Renal pelvis (tissue), 12 donors: ENCODE measurements at places on chromosomes 7 and 10. TPM values are rescaled to one million over a fixed set of nuclear protein-coding genes. Genes with fewer than 3 reads are reported as not detected.

- no peak for DNase-seq
These were observed 46.8 kb downstream of the CDC14C start for GRCh38 chr7:48971173-48971572.

DNA sequence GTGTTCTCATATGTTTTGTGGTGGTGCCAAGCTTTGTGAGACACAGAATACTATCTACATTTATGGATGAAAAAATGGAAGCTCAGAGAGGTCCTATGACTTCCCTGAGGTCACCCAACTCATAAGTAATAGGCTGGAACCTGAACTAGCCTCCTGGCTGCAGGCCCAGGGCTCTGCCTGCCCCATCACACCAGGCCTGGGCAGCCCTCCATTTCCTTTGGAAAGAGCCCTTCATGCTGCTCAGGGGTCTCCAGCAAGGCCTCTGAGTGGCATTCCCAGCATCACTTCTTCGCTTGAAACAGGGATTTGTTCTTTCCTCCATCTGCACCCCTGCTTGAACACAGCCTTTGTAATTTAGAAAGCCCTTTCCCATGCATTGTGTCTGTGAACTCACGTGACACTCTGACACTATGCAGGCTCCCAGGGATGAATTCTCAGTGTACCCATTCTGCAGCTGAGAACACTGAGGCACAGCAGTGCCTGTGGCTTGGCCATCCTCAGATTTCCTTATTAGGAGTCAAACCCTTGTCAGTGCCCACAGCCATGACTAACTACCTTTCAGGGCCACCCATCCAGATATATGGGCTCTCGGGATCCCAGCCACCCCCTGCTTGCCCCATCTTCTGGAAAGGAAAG lies 127.8 kb upstream of the PPIF start:
- DNase-seq = no peak

DNA sequence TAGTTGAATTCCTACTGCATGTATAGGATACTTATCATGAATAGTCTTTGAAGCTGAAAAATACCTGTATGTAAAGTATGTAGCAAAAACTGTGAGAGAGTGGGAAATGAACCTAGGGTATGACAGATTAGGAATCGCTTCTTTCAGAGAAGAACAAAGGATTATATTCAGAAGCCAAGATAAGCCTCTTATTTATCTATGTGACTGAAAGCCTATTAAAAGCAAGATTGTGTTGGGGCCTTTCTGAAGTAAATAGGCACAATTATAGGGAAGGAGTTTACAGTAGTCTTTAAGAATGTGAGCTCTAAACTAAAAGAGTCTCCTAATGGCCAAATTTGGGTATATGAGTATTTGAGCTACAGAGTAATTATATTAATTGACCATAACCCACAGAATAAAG lies 102.1 kb downstream of the MTERF1 start:
- DNase-seq = no peak

DNA sequence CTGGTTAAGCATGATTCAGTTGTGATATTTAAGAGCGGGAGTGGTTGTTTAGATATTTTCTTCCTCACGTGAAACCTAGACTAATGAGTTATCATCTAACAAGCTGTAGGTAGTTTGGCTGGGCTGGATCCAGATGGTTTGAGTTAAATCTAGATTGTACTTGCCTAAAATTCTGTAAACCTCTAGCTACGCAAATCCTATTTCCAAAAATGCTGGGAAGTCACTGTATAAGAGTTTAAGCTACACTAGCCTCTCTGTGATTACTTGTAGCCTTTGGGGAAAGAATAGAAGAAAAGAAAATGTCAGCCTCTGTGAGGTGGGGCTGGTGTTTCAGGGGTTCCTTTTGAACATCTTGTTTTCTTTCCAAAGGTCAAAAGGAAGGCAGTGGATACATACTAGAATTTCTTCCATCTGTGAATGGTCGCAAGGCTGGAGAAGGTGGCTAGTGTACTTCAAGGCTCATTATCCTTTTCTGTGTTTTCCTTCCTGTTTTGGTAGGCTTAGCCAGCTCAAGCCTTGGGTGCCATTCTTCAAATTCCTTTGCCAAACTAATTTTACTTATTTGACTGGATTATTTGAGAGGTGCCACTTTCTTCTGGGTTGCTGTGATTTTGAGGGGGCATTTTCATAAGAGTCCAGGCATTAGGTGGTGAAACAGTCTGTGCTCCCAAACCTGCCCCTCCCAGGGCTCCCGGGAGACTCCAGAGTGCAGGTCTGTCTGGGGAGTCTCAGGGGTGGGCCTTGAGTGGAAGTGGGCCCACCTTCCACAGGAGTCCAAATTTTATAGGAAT lies 5.2 kb upstream of the EN2 start:
- no peak for DNase-seq

GRCh38 chr10:77357611-77358310 lies 279.8 kb downstream of the KCNMA1 start:
- no peak for DNase-seq

DNA sequence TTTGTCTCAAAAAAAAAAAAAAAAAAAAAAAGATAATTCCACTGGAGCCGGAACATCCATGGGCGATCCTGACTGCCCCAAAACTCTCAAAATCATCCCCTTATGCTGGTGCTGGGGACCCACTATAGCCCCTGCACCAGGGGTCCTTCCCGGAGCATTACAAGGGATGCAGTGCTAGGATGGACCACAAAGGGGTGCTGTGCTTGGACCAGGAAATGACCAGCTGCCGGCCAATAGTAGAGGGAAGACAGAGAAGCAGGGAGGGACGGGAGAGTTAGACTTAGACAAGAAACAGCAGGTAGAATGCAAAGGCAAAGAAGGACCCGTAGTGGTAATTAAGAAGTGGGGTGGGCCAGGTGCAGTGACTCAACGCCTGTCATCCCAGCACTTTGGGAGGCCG lies 40.5 kb downstream of the RCC1L start:
- DNase-seq = no peak

- DNase-seq = no peak
These were observed 74.6 kb downstream of the SH2D4B start for GRCh38 chr10:80612261-80612660.

GRCh38 chr7:68785036-68785435 lies 813.2 kb upstream of the AUTS2 start:
- no peak for DNase-seq

DNA sequence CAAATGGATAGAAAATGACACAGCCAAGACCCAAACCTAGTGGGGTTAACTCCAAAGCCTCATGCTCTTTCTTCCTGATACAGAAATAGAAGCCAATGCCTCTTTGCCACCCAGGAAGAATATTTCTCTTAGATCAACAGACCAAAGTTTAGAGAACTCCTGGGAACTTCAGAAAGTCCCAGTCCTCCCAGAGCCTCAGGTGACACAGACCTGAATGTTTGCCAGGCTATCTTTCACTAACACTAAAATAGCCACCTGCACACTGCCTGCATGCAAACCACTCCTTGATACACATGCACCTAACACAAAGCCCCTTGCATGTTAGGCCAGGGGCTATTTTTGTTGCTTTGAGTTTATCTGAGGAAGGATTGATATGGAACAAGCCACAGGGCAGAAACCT lies 27.7 kb downstream of the LSM5 start:
- DNase-seq = no peak

- DNase-seq = no peak
These were observed 1016.5 kb downstream of the GRM8 start for GRCh38 chr7:126236261-126236660.

DNA sequence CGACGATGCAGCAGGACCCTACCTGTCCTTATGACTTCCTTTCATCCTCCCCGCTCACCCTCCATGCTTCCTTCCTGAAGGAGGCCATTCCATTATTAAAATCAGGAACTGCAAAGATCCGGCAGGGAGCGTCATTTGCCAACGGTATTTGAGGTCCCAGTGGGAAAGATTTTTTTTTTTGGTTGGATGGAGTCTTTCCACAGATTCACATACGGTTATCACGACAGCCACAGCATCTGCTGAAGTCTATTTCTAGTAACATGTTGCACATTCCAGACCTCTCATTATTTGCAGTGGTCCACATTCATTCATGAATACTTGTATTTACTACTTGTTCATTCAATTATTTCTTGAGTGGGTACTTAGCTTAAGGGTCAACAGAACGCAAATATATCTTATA lies 94.7 kb upstream of the LYZL2 start:
- no peak for DNase-seq

DNA sequence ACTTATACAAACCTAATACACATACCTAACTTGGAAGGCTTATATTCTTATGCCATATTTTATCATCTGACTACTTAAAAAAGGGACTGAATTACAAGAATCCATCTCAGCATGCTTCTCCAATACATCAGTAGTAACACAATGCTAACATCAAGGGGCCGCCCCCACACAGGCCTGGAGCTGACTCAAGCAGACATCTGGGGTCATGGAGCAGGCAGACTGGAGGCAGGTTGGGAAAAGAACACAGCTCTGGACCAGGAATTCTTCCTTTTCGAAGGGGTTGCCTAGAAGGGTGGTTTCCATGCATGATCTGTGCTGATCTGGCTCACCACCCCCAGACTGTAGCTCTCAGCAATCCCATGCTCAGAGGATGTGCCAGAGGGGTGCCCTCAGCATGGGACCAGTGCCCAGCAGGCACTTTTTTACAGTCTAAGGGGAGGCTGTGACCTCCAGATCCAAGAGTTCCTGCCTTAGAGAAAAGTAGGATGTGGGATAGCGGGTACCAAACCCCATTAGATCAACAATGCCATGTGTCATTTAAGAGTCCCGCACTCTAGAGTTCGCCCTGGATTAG lies 26.1 kb upstream of the DUSP5 start:
- peak; percentile 47 for DNase-seq

DNA sequence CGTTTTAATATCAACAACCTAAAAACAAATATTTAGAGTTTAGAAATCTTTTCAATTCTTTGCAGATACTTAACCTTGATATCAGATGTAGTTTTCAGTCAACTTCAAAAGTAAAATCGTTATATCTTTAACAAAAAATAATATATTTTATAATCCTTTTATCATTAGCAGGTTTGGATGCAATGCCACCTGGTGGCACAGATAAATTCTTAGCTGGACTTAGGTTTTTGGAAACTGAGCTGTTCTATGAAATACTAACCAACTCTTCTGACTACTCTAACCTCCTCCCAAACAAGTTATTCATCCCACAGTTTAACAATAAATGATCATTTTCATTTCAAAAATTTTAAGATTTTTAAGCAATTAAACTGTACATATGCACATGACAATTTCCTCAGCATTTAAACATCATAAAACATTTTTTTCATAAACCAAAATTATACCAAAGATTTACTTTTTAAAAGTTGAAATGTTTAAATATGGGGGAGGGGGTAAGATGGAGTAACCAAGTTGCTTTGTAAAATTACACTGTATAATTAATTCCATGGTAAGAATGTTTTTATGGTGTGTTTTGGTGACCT lies 56.9 kb downstream of the HIBADH start:
- peak; percentile 35 for DNase-seq

GRCh38 chr7:104767826-104768536 lies 246.0 kb upstream of the KMT2E start:
- DNase-seq = no peak

DNA sequence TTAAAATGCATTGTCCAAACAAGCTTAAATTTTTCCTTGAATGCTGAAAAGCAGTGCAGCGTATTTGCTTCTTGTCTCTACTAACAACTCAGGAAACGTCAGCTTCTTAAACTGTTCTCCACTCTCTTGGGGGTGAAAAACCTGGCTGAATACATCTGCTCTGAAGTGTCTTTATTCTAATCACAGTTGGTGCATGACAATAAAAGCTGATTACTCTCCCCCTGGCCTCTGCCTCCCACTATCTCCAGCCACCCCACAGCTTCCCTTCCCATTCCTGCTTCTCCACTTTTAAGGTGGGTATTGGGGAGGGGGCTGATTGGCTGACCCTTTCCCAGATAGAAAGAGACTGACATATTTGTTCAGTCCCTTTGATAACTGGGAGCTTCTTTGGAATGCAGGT lies 456.0 kb downstream of the SORCS1 start:
- no peak for DNase-seq

GRCh38 chr10:131805696-131806095 lies 95.1 kb upstream of the PPP2R2D start:
- no peak for DNase-seq

- no peak for DNase-seq
These were observed 98.9 kb downstream of the SVIL start for GRCh38 chr10:29535778-29536453.

DNA sequence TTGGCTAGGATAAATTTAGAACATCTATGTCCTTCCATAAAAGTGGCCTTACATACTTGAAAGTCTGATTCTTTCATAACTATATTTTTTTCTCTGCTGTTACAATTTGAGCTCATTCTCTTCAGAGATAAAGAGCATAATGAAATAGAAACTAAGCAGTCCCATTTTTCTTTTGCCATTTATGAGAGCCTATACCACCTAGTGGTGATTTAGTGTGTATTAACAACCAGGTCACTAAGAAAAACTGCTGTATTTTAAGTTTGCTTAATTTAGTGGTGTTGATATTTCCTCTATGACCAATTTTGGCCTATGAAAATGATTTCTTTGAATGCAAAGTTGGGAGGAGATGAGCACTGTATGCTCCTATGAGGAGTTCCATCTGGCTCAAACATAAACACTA lies 88.7 kb upstream of the ZWINT start:
- no peak for DNase-seq

GRCh38 chr7:34341326-34341725 lies 316.7 kb upstream of the NPSR1 start:
- peak; percentile 48 for DNase-seq

- no peak for DNase-seq
These were observed 8.5 kb downstream of the CALML5 start for GRCh38 chr10:5490698-5491464.

- DNase-seq = no peak
These were observed 267.5 kb upstream of the PRKCQ start for GRCh38 chr10:6847561-6847960.

DNA sequence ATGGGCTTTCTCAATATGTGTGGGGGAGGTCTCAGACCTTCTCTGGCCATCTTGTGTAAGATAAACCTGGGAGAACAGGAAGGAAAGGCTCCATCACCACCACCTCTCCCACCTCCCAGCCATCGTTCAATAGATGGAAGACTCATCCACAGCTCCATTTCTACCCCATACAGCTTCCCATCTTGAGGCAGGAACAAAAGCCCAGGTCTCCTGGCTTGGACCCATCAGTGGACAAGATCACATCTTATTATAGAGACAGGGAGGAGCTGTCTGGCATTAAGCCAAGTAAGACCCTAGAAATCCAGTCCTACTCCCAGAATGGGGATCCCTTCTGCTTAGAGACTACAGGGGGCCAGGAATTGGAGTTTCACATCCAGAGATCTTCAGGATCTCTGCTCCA lies 150.3 kb downstream of the GFRA1 start:
- DNase-seq = no peak

The MTG1 gene
- 92.6 TPM for polyA plus RNA-seq

The PEX1 gene
- 54.6 TPM for polyA plus RNA-seq

The EFCAB10 gene
- polyA plus RNA-seq = 2.6 TPM

The GIMAP6 gene
- polyA plus RNA-seq = 16.3 TPM

The ACTL6B gene
- polyA plus RNA-seq = not detected

The ZNF117 gene
- 24.9 TPM for polyA plus RNA-seq

The IFIT2 gene
- polyA plus RNA-seq = 9.6 TPM

The CCL26 gene
- polyA plus RNA-seq = not detected

The EPHA1 gene
- polyA plus RNA-seq = 25.0 TPM

The GOLGA7B gene
- 1.0 TPM for polyA plus RNA-seq
